Activated CD8-positive, alpha-beta memory T cell treated with anti-CD3 and anti-CD28 coated beads, Interleukin-2, amount 10 ng/mL, durations not matched to agents 7 days and 5 days (primary cell): ENCODE measurements at places on chromosomes 1 and 21. TPM values are rescaled to one million over a fixed set of nuclear protein-coding genes. Genes with fewer than 3 reads are reported as not detected.

DNA sequence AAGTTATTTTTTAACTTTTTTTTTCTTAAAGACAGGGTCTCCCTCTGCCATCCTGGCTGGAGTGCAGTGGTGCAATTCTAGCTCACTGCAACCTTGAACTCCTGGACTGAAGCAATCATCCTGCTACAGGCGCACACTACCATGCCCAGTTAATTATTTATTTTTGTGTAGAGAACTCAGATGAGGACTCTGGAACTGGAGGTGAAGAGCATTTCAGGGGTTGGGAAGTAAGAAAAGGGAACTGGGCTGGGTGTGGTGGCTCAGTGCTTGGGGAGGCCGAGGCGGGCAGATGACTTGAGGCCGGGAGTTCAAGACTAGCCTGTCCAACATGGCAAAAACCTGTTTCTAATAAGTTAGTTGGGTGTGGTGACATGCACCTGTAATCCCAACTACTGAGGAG, 28.9 kb downstream of the SLC35F3 start:
- no peak overlapping the region for H3K27ac ChIP-seq
- H3K4me3 ChIP-seq = no peak overlapping the region
- H3K27me3 ChIP-seq = no peaks in the 10 kb centered on the region
- no peak for DNase-seq

- no peaks in the 10 kb centered on the region for H3K36me3 ChIP-seq
- no peak overlapping the region for H3K27ac ChIP-seq
- no peaks in the 10 kb centered on the region for H3K27me3 ChIP-seq
- H3K4me1 ChIP-seq = no peaks in the 10 kb centered on the region
These were observed 28.0 kb downstream of the COL6A2 start for GRCh38 chr21:46125846-46126301.

The HENMT1 gene
- 36.0 TPM for total RNA-seq

The UBASH3A gene
- total RNA-seq = 75.3 TPM

The CYP4X1 gene
- total RNA-seq = not detected
